ENCODE measurements at places on chromosomes 11 and 22.
A peak's percentile ranks its signal among the peaks of the same experiment; 100 is the strongest.

DNA sequence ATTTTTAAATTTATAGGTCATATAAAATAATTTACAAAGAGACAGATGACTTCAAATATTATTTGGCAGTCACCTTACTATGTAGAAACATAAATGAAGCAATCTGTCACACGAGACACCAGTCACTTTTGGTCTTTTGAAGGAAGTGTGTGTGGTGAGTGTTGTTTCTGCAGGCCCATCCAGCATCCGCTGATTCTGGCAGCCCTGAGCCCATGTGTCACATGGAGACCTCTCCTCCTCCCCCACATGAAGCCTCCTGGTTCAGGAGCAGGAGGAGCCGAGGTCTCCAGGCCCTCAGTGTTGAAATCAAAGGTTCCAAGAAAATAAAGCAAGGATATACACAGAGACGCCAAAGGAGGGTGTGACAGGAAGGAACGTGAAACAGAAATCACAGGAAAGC is 60.1 kb downstream of the ARFGAP3 start:
- ATAC-seq = no peak

GRCh38 chr11:117814766-117815261 is 9.7 kb downstream of the FXYD2 start:
- peak; percentile 76 for ATAC-seq

GRCh38 chr11:57340039-57340615 is 2.0 kb downstream of the P2RX3 start:
- no peak for ATAC-seq

GRCh38 chr11:93403930-93404329 is 73.4 kb downstream of the DEUP1 start:
- no peak for ATAC-seq

DNA sequence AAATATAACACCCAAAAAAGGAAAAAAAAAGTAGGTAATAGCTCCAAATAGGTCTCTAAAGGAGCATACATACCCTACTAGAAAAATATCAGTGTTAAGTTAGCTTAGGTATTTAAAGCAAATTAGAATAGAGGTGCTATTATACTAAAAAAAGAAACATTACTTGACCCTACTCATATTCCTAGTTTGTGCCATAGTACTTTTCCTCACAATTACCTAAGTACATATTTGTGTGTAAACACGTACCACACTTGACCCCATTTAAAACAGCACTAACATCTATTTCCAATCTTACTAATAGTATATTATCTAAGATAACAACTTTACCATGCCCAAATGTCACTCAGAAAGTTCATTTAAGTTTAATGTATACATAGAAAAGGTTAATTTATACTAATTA is 57.7 kb downstream of the PICALM start:
- ATAC-seq = no peak

- ATAC-seq = no peak
Measured at GRCh38 chr11:117220568-117220967, 11.3 kb downstream of the PCSK7 start.

DNA sequence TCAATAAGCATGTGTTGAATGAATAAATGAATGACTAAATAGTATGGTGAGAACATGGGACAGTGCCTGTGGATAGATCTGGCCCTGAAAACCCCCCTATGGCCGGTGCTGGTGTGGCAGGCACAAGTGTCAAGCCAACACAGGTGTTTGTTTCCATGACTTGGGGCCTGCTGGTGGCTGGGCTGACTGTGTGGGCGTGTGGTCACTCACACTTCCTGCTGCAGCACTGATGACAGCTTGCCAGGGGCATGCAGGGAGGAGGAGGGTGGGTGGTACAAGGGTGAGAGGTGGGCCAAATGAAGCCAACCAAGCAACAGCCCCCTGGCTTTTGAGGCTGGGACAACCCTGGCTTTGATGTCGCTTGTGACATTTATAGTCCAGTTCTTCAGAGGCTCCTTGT is 30.3 kb upstream of the ABCC8 start:
- ATAC-seq = peak; percentile 39

- ATAC-seq = no peak
Measured at GRCh38 chr11:68215524-68216170, 2.6 kb upstream of the KMT5B start.

DNA sequence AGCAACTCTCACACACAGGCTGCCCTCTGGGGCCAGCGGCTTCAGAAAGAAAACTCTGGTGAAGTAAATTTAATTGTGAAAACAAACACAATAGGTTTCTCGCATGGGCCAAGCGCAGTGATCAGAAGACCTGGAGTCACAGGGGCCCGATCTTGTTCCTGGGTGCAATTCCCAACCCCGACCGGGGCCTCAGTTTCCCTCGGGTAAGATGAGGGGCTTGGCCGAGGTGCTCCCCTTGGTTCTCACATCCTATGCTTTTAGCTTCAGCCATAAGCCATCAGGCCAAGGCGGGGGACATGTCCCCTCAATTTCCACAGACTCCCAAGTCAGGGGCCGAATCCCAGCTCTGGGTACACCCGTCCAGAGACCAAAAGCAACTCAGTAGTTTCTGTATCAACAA is 11.5 kb downstream of the PHF21B start:
- no peak for ATAC-seq

GRCh38 chr22:35377735-35378134 is 3.2 kb upstream of the HMOX1 start:
- ATAC-seq = no peak

GRCh38 chr22:45602824-45603595 is 68.6 kb upstream of the ATXN10 start:
- ATAC-seq = no peak

GRCh38 chr22:38258895-38259294 is 13.9 kb downstream of the TMEM184B start:
- ATAC-seq = no peak

- ATAC-seq = no peak
Measured at GRCh38 chr11:21634491-21634890, 558.4 kb upstream of the ANO5 start.
